ENCODE measurements at places on chromosomes 7 and 10. TPM values are rescaled to one million over a fixed set of nuclear protein-coding genes. Genes with fewer than 3 reads are reported as not detected.

Gene SLK
- total RNA-seq, result 40.8 TPM

Gene TIMM23
- total RNA-seq, result 103 TPM

Gene AGAP9
- total RNA-seq, result 9.9 TPM

Gene CRPPA
- 2.4 TPM for total RNA-seq
